ENCODE measurements at places on chromosomes 7 and 10. TPM values are rescaled to one million over a fixed set of nuclear protein-coding genes. Genes with fewer than 3 reads are reported as not detected.

DNA sequence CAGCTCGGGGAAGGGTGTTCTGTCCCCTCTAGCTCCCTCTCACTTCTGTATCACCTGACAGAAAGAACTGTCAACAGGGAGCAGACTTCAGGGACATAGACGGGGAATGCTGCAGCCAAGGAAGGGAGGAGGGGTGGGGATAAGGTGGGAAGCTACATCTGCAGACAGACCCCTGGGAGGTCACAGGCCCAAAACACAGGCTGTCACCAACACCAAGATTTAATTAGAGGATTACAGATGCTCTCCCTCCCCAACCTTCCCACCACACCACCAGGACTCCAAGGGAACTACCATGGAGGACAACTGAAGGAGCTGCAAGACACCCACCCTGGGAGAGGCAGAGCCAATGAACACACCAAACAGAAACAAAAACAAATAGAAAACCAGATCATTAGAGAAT is 425.2 kb upstream of the VSTM2A start:
- no peak overlapping the region for H3K4me3 ChIP-seq
- H3K27me3 ChIP-seq: no peaks in the 10 kb centered on the region
- H3K36me3 ChIP-seq: no peaks in the 10 kb centered on the region
- DNase-seq: no peak
- H3K4me1 ChIP-seq: no peaks in the 10 kb centered on the region

DNA sequence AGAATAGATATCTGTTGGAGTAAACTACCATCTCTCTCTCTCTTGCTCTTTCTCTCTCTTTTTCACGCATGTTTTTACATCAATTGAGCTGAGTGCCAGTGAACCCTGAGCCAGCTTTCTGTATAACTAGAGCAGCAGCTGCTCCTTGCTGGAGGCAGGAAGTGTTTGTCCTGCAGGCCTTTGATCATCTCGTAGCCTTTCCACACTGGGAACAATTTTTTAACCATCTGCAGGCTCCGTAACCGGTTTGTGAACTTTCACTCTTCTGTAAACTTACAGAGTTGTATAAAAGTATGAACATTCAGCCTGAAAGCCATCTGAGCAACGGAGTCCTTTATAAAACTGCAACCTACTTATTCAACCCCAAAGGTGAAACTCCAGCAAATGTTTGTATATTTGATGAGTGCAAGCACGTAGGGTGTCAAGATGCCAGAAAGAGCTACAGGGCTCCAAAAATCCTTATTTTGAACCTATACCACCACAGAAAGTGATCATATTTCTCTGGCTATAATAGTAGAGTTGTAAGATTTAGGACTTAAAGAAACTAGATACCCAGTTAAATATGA is 162.8 kb upstream of the NFE2L3 start:
- no peak for DNase-seq
- no peak overlapping the region for H3K4me3 ChIP-seq
- no peak overlapping the region for H3K27ac ChIP-seq
- no peaks in the 10 kb centered on the region for H3K36me3 ChIP-seq
- H3K4me1 ChIP-seq: no peaks in the 10 kb centered on the region

DNA sequence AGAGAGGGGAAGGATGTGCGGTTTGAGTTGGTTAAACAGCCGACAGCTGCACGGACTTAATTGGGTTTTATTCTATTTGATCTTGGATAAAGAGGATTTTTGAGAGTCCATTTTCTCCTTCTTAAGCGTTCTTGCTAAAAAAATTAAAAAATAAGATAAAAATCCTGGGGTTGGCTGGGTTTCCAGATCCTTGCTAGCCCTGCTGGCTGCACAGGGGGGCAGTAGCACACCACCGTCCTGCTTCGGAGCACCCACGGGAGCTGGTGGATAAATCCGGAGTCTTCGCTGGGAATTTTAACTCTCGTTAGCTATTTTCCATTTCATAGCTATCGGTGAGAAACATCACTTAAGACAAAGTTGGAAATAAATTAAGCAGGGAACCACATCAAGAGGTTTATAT is 792.0 kb downstream of the TYW1 start:
- no peak for DNase-seq
- no peaks in the 10 kb centered on the region for H3K4me1 ChIP-seq
- H3K36me3 ChIP-seq: no peaks in the 10 kb centered on the region
- H3K27ac ChIP-seq: no peak overlapping the region
- H3K4me3 ChIP-seq: no peak overlapping the region

DNA sequence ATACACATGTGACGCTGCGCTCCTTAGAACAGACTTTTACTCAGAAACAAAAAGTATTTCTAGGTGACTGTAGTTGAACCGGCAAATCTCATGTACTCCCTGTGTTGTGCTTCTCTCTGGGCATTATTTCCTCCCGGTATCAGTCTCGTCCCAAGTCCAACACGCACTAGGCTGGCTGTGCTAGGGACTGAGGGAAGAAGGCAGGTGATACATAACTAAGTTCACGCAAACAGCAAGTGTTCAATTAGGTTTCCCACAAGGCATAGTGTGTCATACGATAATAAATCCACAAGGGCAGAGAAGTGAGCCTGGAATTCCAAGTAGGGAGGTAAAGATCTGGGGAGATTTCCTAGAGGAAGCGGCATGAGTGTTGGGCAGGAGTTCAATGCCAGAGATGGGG is 20.4 kb downstream of the FAM53B start:
- peaks cover 30% of the 10 kb centered on the region for H3K4me1 ChIP-seq
- 0 out of 2 replicates have a peak overlapping the region, but pooled peaks have one; percentile 18 for H3K27ac ChIP-seq
- H3K36me3 ChIP-seq: no peaks in the 10 kb centered on the region
- H3K4me3 ChIP-seq: no peak overlapping the region

GRCh38 chr7:137439829-137440825 is 96.6 kb upstream of the PTN start:
- no peaks in the 10 kb centered on the region for H3K27me3 ChIP-seq
- no peak overlapping the region for H3K27ac ChIP-seq
- H3K4me3 ChIP-seq: no peak overlapping the region
- no peaks in the 10 kb centered on the region for H3K4me1 ChIP-seq
- no peak for DNase-seq

DNA sequence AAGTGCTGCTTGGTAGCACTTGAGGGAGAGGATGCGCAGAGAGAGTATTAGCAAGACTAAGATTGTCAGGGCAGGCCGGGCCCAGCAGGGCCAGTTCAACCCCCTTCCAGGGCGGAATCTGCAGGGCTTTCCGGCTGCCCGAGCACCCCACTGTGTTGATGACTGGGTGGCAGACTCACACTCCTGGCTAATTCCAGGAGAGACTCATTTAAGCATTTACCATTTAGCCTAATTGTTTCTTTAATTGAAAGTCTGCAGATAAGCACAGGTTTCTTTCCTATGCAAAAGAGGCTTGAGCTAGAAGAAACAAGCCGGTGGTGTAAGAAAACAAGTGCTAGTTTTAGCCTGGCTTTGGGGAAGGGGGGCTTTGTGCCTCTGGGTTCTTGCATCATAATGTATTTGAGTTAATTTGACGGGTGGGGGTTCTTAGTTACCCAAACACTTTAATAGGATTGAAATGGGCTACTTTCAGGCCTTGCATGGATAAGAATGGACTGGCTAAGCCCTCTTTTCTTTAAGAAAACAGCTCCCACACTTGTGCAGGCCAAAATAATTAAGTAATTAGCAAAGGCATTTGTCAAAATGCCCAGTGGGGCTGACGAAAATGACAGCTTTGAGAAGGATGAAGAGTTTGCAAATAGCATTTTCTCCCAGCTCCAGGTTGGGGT is 201.3 kb downstream of the MYOF start:
- no peaks in the 10 kb centered on the region for H3K36me3 ChIP-seq
- H3K27me3 ChIP-seq: no peaks in the 10 kb centered on the region
- H3K4me1 ChIP-seq: no peaks in the 10 kb centered on the region
- H3K27ac ChIP-seq: no peak overlapping the region

- H3K4me1 ChIP-seq: no peaks in the 10 kb centered on the region
- H3K4me3 ChIP-seq: no peak overlapping the region
- H3K27me3 ChIP-seq: no peaks in the 10 kb centered on the region
- H3K36me3 ChIP-seq: no peaks in the 10 kb centered on the region
- H3K27ac ChIP-seq: no peak overlapping the region
- no peak for DNase-seq
Measured at GRCh38 chr7:113071465-113071864, 15.2 kb downstream of the GPR85 start.

The SH2D4B gene
- total RNA-seq: 0.10 TPM

The CHCHD3 gene
- 109 TPM for total RNA-seq

Data from Panc1 (cell line).